ENCODE measurements at places on chromosomes 11 and 22.

DNA sequence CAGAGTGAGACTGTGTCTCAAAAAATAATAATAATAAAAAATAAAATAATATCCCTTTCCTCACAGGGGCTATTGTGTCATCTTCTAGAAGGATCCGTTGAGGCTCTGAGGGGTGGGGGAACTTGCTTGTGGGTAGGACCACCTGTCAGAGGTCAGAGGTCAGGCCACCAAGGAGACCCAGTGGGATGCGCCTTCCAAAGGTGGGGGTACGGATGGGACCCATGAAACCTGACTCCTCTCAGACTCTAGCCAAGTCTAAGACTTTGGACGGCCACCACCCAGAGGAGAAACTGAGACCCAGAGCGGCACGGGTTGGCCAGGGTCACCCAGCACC, 367 bp upstream of the MMP11 start:
- DNase-seq, result no peak

DNA sequence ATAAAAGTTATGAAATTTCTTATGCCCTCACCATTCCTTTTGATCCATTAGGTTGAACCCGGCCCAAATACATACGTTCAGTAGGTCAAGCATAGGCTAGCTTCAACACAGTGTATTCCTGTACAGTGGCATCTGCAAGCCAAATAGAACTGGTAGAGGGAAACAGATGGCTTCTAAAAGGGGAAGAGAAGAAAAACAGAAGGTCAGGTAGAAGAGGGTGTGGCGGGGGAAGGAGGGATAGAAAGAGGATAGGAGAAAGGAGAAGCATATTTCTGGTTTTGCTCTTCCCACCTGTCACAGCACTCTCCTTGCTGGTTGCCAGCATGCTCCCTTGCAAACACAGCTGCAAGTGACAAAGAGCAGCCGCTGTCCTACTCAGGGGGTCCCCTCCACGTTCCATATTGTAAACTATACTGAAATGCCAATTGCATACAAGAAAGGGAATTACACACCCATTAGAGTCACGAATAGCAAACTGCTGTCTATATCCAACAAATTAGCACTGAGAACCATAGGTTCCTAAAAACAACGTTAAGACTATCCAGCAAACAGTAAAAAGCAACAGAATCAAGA, 71.8 kb downstream of the PHF21A start:
- no peak for DNase-seq

DNA sequence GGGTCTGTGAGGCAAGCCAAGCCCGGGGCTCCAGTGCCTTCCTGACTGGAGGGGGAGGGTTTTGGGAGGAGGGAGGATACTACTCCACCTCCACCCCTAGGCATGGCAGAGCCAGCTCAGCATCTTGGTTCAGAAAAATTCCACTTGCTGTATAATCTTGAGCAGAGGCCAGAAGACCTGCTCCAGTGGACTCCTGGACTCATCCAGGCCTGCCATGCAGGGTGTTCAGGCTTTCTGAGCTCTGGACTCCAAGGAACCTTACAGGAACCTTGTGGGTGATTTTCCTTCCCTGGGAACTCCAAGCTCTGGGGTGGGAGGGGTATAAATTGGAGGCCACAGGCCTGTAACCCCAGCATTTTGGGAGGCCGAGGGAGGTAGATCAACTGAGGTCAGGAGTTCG, 9.4 kb downstream of the CSDC2 start:
- DNase-seq, result peak; percentile 10

DNA sequence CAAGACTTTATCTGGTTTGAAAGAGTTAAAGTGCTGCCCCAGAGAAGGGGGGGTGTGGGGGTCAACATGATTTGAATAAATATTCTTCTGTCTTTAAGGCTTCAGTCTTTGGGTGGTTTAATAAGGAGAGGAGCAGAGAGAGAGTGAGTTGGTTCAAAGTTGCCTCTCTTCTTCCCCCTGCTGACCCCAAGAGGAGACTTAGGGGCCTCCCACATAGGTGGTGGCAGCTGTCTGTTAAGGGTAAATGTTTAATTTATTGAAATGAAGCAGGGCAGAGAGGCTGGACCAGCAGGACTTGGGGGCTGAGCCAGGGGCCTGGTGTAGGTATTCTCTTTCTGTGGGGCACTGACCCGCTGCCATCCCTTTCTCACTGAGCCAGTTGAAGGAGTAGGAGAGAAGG, 5.5 kb downstream of the POU2F3 start:
- no peak for DNase-seq

GRCh38 chr11:114149689-114150407, 90.3 kb downstream of the ZBTB16 start:
- no peak for DNase-seq

- no peak for DNase-seq
These were observed 132.8 kb upstream of the NCAM1 start for GRCh38 chr11:112828421-112828820.

DNA sequence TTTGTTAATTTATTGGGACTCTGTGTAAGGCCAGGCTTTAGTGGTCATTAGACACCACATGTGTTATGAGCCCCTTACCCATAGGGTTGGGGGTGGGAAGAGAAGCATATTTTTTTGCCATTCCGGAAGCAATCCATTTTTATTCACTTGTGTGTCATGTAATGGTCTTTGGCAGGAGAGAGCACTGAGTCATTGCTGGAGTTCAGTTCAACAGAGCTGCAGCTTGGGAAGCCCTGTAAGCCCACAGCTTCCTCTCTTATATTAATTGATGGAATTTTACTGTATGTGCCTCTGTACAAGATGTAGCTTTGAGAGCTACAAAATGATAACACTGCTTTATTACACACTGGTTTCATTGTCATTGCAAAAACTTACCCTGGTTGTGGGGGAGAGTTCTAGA, 177.3 kb upstream of the SORL1-AS1 start:
- DNase-seq, result peak; percentile 85
